ENCODE measurements at places on chromosomes 1 and 21.

DNA sequence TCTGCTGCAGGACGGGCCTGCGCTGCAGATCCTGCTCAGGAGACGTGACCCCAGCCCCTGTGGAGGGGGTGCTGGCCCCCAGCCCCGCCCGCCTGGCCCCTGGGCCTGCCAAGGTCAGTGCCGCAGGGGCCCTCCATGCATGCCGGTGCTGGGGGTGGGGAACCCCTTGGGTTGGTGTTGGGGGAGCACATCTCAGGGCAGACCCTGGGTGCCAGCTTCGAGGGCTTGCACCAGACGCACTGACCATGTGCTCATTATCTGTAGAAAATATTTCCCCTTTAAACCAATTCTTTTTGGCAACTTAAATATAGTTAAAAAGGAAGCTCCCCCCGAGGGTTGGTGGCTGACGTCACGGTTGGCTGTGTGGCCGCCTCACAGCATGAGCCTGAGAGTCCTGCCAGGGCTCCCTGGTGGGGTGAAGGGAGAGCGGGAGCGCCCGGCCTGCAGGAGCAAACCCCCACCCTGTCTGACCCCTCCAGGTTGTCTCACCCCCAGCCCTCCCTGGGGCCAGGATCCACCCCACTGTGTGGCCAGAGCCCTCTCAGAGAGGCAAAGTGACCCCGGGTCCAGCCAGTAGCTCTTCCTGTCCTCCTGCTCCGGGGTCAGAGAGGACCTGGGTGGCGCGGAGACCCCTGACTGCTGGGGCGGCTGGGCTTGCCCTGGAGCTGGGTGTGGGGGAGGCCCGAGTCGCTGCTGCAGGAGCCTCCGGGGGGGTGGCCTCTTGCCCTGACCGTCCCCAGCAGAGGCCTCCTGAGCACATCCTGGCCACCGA lies 5.3 kb upstream of the PFKL start:
- DNase-seq, result no peak

- no peak for DNase-seq
These were observed 90.5 kb upstream of the ADAR start for GRCh38 chr1:154698320-154699096.

DNA sequence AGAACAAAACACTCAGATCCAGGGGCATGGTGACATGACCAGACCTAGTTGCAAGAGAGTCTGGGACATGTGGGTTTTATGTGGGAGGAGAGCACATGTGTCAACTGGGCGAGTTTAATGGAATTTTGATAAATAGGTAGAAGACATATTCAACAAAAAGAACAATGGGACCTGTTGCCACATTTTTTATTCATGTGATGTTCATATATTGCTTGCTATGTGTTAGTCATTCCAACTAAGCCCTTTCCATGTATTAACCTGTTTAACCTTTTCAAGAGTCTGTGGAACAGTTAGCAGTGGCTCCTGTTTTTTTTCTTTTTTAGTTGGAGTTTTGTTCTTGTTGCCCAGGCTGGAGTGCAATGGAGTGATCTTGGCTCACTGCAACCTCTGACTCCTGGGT lies 30.1 kb upstream of the CSF3R start:
- DNase-seq, result no peak

- DNase-seq, result no peak
These were observed 270.7 kb upstream of the RUNX1 start for GRCh38 chr21:35319684-35320283.

GRCh38 chr1:199948587-199949280 lies 78.8 kb upstream of the NR5A2 start:
- DNase-seq, result no peak
